ENCODE measurements at places on chromosomes 2 and 18. TPM values are rescaled to one million over a fixed set of nuclear protein-coding genes. Genes with fewer than 3 reads are reported as not detected.

The FARP2 gene
- total RNA-seq: 27.2 TPM

The DAW1 gene
- total RNA-seq: 3.1 TPM

The PTRHD1 gene
- 65.1 TPM for total RNA-seq

The SCN2A gene
- total RNA-seq: not detected

The GRHL1 gene
- 0.79 TPM for total RNA-seq

All from A549 treated with CpdA at 1 μM for 4 hours (cell line).